ENCODE measurements at places on chromosomes 12 and 14.

DNA sequence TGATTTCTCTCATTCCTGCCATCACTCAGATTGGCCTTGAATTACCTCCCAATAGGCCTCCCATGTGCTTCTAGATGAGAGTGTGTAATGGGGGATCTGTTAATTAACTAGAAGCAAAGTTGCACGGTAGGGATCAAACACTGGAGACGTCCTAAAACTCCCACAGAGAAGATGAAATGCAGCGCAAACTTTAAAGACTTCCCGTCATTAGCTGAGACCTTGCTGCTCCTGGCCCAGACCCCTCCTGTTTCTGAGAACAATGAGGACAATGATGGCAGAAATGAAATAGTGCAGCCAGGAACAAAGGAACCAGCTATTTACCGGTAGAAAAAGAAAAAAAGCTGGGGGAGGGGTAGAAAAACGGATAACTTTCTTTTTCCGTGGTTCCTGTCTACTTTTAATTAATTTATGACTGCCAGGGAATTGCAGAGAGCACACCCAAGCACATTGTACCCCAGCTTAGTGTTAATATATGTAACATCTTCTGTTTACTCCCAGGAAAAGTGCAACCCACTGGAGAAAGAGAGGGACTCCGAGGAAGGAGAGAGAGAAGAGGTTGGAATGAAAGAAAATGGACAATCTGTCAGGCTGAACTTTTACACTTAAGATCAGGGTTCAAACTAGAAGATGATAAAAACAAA is 280.7 kb upstream of the SOX5 start:
- no peak for DNase-seq

GRCh38 chr12:72346363-72346944 is 74.3 kb downstream of the TRHDE start:
- DNase-seq: no peak

- DNase-seq: no peak
Measured at GRCh38 chr14:82725213-82725612, 1191.6 kb upstream of the SEL1L start.

DNA sequence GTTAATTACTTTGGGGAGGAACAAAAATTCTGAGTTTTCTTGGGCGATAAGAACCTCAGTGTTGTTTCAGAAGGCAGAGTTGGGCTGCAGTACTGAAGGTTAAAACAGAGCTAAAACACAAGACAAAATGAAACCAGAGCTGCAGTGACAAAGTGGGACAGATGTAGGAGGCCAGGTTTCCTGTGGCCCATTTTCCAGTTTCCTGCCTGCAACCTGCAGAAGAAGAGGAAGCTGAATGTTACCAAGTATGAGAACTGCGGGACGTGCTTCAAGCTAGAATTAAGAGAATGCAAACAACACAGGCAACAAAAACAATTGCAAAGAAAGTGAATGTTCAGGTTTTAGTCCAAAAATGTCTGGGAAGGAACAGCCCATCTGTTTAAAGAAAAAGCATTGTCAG is 17.8 kb downstream of the ELK3 start:
- DNase-seq: no peak

DNA sequence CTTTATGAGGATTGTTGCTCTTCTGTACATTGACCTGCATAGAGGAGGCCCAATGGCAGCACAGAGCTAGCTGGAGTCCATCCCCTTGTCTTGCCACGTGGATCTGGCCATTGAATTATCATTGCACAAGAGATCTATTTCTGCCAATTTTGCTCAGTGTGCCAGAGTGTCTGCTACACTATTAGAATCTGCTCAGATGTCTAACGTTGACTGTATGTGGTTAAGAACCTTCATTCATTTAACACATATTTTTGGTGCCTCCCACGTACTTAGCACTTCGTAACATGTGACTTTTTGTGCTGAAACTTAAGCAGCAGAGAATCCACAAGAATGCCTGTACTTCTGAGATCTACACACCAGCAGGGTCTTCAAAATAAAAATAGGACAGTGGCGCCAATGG is 166.0 kb upstream of the VASH1 start:
- DNase-seq: no peak

GRCh38 chr12:76997011-76997780 is 68.2 kb downstream of the E2F7 start:
- DNase-seq: no peak

- DNase-seq: no peak
Measured at GRCh38 chr12:102965281-102966155, 8.0 kb downstream of the ASCL1 start.

DNA sequence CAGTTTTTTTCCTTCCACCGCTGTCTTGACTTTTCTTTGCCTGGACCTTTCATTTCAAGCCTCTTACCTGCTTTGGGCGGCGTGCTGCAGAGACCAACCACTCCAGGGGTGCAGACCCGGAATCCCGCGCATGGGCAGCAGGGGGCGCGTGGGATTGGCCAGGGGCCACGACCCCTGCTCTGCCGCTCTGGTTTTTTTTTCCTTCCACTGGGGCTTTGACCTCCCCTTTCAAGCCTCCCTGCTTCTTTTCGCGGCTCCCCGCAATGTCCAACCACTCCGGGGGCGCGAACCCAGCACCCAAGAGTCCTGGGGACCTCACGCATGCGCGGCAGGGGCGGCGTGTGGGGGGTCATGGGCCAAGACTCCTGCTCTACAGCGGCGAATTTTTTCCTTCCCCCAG is 325.1 kb downstream of the ALG10 start:
- DNase-seq: no peak

DNA sequence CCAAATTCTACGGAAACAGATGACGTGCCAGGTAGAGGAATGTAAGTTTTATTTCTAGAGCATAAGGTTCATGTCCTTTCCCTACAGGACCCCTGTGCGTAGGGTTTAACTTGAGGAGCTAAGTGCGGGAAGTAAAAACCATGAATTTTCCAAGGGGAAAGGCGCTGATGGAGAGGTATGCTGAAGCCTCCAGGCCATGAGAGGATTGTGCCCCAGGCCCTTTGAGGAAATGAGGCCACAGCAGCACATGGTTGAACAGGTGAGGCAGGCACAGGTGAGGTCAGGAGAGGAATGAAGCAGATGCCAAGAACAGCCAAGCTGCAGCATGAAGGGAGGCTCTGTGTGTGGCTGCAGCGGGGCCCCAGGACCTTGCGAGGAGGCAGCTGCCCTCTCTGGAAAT is 14.7 kb downstream of the ESRRB start:
- DNase-seq: no peak

GRCh38 chr12:81811061-81811777 is 52.1 kb upstream of the PPFIA2 start:
- DNase-seq: no peak

DNA sequence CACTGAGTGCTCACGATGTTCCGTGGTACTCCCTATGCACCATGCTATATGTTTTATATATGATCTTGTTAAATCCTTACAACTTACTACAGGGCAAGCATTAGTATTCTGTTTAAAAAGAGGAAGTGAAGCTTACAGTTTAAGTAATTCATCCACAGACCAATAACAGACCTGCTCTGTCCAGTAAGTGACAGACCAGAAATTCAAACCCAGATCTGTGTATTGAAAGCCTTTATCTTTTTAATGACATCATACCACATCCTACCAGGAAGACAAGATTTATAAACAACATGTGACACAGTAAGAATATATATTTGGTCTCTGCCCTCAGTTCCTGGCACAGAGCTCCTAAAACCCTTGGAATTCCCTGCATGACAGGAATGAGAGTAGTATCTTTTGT is 206.5 kb downstream of the STXBP6 start:
- no peak for DNase-seq

DNA sequence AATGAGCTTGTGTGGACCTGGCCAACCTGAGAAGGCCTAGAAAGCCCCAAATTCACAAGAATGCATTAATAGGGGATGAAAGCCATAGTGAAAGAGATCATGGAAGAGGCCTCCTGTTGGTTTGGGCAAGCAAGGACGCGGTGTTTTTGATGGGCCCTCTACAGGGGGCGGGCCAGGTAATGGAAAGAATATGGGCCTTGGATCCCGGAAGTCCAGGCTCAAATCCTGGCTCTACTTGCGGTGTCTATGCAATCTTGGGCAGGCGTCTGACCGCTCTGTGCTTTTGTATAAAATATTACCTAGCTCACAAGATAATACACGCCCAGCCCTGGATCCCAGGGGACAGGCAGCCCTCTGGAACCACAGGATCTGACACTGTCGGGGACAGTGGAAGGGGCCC is 41.1 kb upstream of the CLMN start:
- no peak for DNase-seq
